ENCODE measurements at places on chromosomes 16 and 17. TPM values are rescaled to one million over a fixed set of nuclear protein-coding genes. Genes with fewer than 3 reads are reported as not detected.
A peak's percentile ranks its signal among the peaks of the same experiment; 100 is the strongest.

- no peak overlapping the region for H3K4me3 ChIP-seq
- no peaks in the 10 kb centered on the region for H3K36me3 ChIP-seq
- peak; percentile 74 for DNase-seq
- H3K4me1 ChIP-seq: peaks cover 23% of the 10 kb centered on the region
- H3K27me3 ChIP-seq: no peaks in the 10 kb centered on the region
These were observed 62.4 kb downstream of the BAIAP2 start for GRCh38 chr17:81097134-81097942.

GRCh38 chr16:29702269-29702668 is 23.3 kb downstream of the QPRT start:
- H3K4me1 ChIP-seq: peaks cover 29% of the 10 kb centered on the region
- peak overlapping the region; percentile 88 for H3K27ac ChIP-seq
- no peaks in the 10 kb centered on the region for H3K27me3 ChIP-seq
- DNase-seq: no peak
- H3K36me3 ChIP-seq: no peaks in the 10 kb centered on the region

DNA sequence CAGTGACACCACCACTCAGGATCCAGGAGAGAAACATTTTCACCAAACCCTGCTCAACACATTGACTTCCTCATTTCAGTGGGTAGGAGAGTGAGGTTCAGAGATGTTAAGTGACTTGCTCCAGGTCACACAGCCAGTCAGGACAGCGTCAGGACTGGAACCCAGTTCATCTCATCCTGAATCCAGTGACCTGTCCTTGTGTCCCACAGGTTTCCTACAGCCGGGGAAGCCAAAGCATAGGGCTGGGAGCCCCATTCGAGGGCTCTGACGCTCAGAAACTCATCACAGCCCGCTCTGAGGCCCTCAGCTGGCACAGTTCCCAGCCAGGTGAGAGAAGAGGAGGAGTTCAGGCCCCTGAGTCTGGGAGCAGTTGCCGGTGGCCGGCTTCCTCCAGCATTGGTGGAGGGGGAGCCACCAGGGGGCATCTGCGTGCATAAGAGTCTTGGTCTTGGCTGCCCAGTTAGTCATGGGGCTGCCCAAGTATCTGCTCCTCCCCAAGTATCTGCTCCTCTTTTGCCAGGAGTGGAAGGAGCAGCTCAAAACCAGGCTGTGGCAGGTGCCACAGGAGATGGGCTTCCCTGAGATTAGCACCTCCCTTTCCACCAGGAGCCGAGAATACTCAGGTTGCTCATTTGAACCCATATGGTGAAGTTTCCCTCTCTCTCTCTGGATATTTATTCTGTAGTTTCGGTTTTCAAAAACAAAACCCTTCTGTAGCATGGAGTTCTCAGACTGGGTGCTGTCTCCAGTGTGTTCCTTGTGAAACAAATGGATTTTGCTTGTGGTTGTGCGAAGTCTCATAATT is 56.0 kb downstream of the TNFRSF13B start:
- no peaks in the 10 kb centered on the region for H3K36me3 ChIP-seq
- peaks cover 14% of the 10 kb centered on the region for H3K4me1 ChIP-seq
- DNase-seq: peak; percentile 37
- no peak overlapping the region for H3K27ac ChIP-seq

Gene SCGB1C2
- not detected for total RNA-seq

Gene ABCC12
- total RNA-seq: not detected

Gene PRDM7
- total RNA-seq: not detected

Measured in activated naive CD8-positive, alpha-beta T cell treated with anti-CD3 and anti-CD28 coated beads for 36 hours (primary cell).